Neural progenitor cell (in vitro differentiated cells): ENCODE measurements at places on chromosomes 5 and 9.

DNA sequence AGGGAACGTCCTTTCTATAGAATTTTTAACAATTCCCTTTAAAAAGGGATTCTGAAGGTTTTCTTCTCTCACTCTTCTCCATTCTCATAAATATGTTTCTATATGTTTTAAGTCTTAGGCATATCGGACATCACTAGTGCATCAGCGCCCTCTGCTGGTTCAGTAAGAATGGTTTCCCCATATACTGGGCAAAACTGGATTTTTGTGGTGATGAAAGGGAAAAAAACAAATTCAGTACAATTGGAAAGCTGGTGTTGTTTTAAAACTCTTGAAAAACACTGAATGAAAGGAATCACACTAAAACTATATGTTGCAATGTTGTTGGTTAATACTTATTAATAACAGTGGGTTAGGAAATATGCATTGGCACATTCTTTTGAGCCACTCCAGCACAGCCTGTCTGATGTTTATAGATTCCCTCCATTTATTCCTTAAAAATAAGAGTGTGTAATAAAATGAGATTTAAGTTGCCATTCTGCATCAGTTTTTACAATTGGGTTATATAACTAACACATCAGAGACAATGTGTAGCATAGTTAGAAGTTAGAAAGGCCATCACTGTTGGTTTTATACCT lies 15.8 kb downstream of the CWC27 start:
- no peak overlapping the region for H3K27ac ChIP-seq
- no peak overlapping the region for H3K4me3 ChIP-seq
- DNase-seq: peak; percentile 89
- no peaks in the 10 kb centered on the region for H3K27me3 ChIP-seq
- no peaks in the 10 kb centered on the region for H3K4me1 ChIP-seq
- H3K36me3 ChIP-seq: peaks cover 10% of the 10 kb centered on the region

DNA sequence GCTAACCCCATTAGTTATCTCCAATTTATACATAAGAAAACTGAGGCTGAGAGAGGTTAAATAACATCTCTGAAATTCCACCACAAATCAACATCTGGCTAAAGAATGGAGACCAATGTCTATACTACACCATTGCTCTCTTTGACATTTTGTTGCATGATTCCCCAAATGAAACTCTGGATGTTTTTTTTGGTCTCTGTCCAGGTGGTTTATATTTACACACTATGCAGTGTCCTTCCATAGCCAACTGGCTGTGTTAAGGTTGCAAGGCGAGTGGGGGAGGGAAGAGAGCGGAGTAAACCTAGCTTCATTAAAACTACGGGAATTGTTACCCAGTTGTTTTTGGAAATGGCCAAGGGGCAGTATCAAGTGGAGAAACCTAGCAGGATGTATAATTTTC lies 67.2 kb downstream of the KIF4B start:
- H3K27ac ChIP-seq: no peak overlapping the region
- no peak overlapping the region for H3K4me3 ChIP-seq
- H3K27me3 ChIP-seq: no peaks in the 10 kb centered on the region
- DNase-seq: no peak

DNA sequence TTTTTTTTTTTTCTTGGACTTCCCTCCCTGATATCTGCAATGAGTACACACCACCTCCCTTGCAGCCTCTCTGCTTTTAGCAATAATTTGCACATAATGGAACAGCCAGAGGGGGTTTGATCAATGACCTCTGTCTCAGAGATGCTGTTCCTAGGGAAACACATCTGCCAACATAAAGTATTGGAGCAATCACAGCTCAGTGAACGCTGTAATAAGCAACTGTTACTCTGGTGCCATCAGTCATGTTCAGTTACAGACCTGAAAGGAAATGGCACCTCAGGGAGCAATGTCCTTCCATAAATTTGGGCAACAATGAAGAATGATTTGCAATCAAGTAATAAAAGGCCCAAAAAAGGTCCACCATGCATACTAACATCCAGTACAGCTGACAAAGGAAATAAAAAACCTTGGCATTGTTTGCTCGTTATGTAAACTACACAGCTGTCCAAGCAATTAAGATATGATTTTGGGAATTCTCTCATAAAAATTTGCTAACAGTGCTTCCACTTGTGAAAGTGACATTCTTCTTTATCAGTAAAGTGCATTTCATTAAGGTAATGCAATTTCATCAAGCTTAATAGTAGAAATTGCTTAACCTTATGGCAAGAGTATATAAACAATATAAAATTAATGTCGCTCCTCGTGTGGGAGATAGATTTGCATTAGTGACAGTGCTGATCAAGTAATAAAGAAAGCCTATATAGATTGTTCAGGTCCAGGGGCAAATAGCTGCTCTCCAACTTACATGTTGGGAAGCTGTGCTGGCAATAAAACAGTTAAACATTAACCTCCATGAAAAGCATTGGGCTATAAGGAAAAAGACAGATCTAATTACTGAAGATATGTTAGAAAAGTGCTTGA lies 167.8 kb downstream of the RASEF start:
- DNase-seq: no peak
- H3K27me3 ChIP-seq: no peaks in the 10 kb centered on the region
- no peaks in the 10 kb centered on the region for H3K4me1 ChIP-seq

DNA sequence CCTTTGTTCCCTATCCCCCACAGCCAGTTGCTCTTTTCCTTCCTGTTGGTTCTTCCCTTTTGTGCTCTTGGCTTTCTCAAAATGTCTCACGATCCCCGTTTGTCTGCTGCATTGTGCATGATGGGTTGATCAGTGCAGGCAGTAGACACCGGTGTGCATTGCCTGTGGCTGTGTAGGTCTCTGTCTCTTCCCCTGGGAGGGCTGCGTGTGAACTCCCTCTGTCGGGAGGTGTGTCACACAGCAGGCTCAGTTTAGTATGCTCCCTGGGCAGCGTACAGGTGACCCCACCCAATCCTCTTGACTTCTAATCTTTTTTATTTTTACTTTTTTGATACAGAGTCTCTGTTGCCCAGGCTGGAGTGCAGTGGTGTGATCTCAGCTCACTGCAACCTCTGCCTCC lies 265.3 kb downstream of the FSTL4 start:
- no peak overlapping the region for H3K27ac ChIP-seq
- no peak for DNase-seq
- no peaks in the 10 kb centered on the region for H3K36me3 ChIP-seq
- no peak overlapping the region for H3K4me3 ChIP-seq
- H3K4me1 ChIP-seq: no peaks in the 10 kb centered on the region
